ENCODE measurements at places on chromosomes 5 and 9.

GRCh38 chr5:8895599-8895998 lies 650.3 kb downstream of the SEMA5A start:
- DNase-seq: no peak

DNA sequence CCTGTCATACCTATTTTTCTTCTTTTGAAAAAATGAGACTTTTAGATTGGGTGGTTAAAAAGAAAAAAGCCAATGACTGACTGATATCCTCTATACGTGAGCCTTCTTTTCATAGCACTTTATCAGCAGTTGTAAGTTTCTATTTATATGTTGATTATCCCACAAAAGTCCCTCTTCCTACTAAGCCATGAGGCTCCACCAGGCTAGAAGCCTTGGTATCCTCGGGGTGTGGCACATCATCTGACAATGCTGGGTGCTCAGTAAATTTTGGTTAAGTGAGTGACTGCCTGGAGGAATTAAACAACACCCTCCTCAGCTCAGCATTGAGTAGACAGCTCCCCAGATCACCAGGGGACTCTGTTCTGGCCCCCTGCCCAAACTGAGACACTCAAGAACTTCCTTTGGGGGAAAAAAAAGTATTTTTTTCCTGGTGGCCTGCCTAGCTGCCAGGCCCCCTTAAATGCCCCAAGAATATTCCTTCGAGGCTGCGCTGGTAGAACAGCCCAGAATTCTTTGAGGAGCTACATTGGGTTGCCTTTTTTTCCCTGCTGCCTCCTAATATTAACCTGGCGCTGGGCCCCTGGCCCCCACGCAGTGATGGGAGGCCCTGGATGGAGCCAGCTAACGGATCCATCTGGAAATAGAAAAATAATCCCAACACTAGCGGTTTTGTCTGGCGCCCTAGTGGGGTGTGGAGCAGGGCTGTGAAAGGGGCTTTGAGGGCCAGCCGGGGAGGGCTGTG lies 23.4 kb upstream of the COL27A1 start:
- no peak for DNase-seq

DNA sequence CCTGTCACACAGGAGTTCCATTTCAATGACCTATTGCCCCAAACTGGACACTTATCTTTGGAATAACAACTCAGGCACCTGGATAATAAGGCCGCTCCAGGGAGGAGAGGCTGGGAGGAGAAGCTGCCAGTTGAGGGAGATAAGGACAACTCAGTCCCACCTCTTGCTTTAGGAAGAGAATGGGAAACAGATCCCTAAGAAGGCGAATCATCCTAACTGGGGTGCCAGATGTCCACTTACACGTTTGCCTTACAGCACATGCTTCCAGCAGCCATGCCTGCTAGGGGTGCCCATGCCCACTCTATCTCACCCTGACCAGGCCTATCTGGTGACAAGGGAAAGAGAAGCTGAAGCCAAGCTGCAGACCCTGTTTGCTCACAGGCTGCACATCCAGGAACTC lies 6.5 kb downstream of the HK3 start:
- no peak for DNase-seq

GRCh38 chr5:177507165-177507564 lies 2.5 kb downstream of the DOK3 start:
- no peak for DNase-seq

- no peak for DNase-seq
Measured at GRCh38 chr9:73039271-73040263, 86.7 kb upstream of the ALDH1A1 start.

DNA sequence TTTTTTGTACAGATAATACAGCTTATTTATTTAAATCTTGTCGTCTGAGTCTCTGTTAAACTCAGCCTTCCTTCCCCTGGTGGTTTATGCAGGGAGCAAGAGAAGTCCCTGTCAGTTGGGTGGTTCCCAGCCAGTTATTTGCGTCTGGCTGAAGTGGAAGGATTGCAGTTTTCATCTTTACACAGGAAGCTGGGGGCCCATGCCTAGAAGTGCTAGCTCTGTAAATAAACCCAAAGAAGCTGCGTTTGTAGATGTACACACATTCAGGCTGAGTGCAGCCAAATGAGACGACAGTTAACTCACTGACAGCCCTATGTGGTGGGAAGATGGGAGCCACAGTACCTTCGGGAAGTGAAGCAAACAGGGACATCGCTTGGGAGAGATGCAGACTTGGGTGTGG lies 122.1 kb downstream of the SAXO1 start:
- no peak for DNase-seq

DNA sequence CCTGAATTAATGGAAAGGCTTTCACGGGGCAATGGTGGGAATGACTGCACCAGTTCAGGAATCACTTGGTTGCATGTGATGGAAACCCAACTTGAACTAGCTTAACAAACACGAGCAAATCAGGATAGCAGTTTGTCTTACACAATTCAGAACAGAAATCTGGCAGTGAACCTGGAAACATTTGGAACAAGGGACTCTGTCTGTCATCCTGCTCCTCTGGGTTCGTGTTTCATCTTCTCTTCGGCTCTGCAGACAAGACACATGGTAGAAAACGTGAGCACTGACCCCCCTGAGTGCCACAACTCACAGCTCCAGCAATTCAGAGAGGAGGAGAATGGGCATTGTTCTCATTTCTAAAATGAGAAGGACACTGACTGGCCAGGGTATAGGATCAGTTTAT lies 218.1 kb upstream of the NREP start:
- DNase-seq: no peak

- DNase-seq: no peak
Measured at GRCh38 chr5:1111241-1111726, 579 bp downstream of the SLC12A7 start.

DNA sequence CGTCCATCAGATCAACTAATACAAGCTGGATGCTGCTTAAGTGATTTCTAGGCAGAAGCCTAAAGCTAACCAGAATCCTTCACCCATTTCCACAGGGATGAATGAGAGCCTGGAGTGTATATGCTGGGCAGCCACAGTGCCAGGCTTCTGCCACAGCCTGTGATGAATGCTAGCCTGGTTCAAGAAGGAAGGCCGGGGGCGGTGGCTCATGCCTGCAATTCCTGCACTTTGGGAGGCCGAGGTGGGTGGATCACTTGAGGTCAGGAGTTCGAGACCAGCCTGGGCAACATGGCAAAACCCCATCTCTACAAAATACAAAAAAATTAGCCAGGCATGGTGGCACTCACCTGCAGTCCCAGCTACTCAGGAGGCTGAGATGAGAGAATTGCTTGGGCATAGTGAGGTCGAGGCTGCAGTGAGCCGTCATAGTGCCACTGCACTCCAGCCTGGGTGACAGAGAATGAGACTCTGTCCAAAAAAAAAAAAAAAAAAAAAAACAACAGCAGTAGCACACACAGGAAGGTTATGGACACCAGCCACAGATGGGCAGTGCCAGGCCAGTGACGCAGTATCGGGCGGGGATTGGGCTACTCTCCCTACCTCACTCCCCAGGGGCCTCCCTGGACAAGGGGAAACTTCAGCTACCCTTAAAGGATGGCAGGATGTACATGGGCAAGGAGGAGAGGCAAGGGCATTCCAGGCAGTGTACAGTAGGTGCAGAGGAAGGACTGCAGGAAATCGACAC lies 23.1 kb upstream of the HMCN2 start:
- no peak for DNase-seq

DNA sequence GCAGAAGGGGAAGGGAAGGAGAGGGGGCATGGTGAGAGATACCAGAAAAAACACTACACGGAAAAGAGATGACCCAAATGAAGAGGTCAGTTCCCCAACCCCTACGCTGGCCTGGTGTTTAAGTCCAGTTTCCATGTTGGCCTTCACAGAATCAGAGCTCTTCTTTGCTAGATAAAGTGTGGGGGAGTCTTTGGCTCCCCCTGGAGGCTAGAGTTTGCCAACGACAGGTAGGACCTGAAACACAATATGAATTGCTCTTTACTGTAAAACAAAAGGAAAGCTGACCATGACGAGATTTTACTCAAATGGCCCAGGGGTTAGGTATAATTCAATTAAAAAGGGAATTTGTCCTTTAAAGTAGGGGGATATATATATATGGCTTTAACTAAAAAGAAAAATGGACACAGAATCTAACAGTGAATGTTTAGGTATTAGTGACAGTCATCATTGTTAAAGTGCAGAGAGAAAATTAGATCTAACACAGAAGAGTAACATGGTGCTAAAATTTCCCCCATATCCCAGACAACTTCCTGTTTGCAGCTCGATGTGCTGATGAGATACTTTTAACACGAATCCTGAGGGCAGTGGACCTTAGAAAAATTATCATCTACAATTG lies 92.0 kb downstream of the SV2C start:
- DNase-seq: no peak

DNA sequence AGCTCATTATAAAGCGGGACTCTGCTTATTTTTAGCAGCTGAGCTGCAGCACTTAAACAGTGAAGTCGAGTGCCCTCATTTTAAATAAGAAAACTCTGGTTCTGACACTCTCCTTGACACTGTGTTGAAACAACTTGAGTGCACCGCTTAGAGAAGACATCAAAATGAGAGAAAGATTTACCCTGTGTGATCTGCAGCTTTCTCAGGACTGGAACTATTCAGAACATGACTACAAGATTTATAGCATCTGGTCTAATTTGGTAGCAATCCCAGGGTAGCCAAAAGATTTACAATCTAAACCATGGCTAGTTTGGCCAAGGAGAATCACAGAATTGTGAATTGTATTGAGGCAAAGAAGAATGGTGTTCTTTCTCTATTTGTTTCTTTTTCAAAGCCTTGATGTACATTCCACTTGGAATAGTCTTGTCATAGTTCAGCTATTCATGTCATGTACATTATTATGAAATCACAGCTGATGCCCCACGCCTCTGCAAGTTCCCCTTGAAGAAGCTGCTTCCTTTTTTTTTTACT lies 38.7 kb downstream of the PLEKHG4B start:
- DNase-seq: no peak

DNA sequence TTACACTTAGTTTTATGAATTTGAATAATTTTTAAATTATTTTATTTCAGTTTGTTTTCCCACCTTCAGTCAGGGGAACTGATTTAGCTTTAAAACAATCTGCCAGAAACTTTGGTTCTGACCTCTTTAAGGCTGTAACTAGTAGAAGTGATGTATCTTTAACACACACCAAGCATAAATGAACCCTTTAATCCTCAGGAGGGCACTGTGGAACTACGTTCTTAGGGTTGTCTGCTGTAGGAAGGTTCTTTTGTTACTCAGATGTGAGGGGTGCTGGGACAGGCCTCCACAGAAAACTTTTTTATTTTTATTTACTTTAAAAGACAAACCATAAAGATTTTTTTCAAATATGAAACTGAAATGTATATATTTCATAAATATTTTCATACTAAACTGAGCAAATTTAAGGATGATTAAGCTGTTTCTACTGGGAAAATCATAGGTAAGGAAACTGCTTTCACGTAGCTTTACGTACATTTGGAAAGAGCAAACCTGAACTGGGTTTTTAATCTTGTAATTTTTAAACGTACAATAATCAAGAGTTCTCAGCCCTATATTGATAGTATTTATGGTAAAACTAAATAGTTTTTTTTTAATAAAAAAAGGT lies 5.3 kb downstream of the KLF4 start:
- DNase-seq: no peak

DNA sequence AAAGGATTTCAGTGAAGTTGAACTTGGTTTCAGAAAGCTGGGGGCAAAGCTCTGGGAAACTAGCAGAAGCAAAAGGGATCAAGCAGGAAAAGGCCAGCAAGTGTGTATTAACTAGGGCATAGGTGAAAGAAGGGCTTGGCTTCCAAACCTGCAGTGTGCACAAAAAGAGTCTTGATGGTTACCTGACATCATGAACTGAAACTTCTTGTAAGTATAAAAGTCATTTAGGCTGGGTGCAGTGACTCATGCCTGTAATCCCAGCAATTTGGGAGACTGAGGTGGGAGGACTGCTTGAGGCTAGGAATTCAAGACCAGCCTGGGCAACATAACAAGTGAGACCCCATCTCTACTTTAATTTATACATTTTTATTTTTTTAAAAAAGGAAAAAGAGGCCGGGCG lies 216.4 kb downstream of the EPB41L4A start:
- no peak for DNase-seq

GRCh38 chr5:35416217-35416988 lies 186.1 kb upstream of the PRLR start:
- no peak for DNase-seq

DNA sequence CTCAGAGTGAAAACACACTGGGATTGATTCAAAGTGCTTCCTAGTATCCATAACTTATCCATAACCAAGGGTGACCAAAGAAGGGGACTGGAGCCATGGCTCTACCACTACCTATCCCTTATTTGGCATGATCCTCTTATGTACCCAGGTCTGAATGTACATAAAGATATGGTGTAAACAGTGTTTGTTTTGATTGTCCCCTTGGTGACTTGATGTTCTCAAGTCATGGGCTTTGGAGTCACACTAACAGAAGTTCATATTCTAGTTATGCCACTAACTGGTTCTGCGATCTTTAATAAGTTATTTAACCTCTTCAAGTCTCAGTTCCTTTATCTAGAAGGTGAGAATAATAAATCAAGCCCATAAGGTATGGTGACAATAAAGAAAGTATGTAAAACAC lies 283.4 kb upstream of the PTGER4 start:
- DNase-seq: no peak

DNA sequence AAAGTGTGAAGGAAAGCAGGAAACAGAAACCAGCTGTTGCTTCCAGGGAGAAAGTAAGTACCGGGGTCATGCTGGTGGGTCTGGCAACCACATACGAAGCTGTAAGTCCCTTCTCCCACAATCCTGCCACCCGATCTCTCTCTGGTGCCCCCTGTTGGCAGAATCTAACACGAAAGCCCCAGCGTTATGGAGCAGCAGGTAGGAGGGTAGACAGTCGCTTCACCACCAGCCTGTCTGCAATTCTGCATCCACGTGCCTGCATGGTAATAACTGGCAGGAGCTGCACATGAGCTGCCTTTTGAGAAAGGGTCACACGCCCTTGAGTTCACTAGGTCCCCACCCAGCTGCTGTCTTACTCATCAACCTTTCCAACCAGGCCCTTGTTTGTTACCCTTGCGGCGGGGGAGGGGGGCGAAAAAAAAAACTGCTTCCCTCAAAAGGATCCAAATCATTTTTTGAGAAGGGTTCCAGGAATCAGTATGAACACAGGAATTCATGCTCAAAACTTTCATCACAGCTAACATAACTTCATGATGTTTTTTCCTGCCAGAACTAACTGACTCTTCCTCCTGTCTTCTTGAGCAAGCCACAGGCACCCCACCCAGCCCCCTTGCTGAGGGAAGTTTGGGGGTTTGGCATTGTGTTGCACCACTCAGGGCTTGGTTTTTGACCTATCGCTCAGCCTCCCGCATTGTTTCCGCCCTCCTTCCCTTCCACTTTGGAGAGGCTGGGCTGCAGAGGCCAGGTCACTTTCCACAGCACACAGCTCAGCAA lies 19.6 kb upstream of the TMEM252 start:
- no peak for DNase-seq

All from substantia nigra (tissue), 51 donors.